Tibial nerve (tissue), 4 donors: ENCODE measurements at places on chromosomes 3 and 15. TPM values are rescaled to one million over a fixed set of nuclear protein-coding genes. Genes with fewer than 3 reads are reported as not detected.

Gene NOX5
- total RNA-seq, result 0.21 TPM

Gene SHC4
- total RNA-seq, result 47.3 TPM

- no peak for DNase-seq
These were observed 82.2 kb downstream of the TRAK1 start for GRCh38 chr3:42173307-42173706.

- DNase-seq, result no peak
These were observed 768 bp downstream of the ANO10 start for GRCh38 chr3:43620831-43621655.

GRCh38 chr3:12755754-12756153 lies 3.3 kb downstream of the TMEM40 start:
- DNase-seq, result no peak

Gene NAALADL2
- total RNA-seq, result 11.1 TPM

DNA sequence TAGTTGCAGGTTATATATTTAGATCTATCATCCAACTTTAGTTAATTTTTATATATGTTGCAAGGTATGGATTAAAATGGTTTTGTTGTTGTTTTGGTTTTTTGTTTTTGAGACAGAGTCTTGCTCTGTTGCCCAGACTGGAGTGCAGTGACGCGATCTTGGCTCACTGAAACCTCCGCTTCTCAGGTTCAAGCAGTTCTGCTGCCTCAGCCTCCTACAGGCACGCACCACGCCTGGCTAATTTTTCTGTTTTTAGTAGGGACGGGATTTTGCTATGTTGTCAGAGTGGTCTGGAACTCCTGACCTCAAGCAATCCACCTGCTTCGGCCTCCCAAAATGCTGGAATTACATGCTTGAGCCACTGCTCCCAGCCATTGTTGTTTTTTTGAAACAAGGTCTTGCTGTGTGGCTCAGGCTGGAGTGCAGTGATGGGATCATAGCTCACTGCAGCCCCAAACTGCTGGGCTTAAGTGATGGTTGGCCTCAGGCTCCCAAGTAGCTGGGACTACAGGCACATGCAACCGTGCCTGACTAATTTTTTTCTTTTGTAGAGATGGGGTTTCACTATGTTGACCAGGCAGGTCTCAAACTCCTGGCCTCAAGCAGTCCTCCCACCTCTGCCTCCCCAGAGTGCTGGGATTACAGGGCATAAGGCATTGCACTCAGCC lies 92.0 kb downstream of the ZNF609 start:
- no peak for DNase-seq

Gene GOLGA6B
- total RNA-seq, result 0.42 TPM

Gene ALDH1L1
- total RNA-seq, result 64.7 TPM

Gene ARGFX
- not detected for total RNA-seq

- no peak for DNase-seq
These were observed 2.1 kb downstream of the RHOV start for GRCh38 chr15:40871749-40872617.

Gene RHOA
- 600 TPM for total RNA-seq

Gene ANKRD63
- not detected for total RNA-seq

DNA sequence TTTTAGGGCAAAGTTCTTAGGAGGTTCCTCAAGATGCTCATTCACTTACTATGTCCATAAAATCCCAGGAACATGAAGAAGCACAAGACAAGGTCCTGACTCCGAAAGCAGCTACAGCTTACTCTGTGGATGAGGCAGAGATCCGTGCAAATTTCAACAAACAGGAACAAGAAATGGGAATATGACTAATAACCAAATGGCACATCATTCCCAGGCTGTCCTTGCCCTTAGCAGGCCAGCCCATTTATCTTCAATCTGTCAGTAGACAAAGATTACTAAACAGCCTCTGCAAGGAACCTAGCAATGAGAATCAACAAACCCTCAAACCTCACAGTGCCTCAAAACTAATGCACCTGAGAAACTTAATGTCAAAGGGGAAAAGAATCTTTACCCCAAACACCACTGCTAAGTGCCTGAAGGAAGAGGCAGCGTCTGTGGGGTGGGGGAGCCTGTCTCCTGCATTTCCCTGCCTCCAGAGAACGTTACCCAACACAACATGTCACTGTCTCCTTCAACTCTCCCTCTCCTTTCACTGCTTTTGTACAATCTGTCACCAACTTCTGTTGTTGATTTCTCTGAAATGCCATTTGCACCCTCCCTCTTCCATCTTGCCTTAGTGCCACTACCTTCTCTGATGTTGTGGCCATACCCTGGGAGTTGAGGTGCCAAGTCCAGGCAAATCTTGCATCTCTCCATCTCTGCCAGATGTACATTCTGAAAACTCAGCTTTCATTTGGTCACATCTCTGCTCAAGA lies 4.8 kb downstream of the TNFAIP8L3 start:
- DNase-seq, result no peak

GRCh38 chr15:64222573-64223366 lies 59.9 kb upstream of the PPIB start:
- no peak for DNase-seq

Gene PLCH1
- total RNA-seq, result 1.9 TPM

DNA sequence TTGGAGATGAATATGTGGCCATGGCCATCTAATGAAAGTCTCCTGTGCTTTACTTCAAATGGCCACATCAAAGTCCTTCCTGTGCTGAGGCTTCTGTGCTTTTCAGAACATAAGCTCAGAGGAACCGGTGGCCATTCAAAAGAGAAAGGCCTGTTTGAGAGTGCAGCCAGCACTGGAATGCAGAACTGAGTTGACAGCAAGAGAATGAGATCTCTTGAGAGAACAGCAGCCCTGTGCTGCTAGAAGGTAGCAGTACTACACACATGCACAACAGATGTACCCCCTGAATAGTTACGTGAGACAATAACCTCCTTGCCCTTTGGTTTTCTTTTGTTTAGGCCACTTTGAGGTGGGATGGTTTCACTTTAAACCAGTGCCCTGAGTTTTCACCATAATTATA lies 292.5 kb downstream of the PTPRG start:
- DNase-seq, result no peak

DNA sequence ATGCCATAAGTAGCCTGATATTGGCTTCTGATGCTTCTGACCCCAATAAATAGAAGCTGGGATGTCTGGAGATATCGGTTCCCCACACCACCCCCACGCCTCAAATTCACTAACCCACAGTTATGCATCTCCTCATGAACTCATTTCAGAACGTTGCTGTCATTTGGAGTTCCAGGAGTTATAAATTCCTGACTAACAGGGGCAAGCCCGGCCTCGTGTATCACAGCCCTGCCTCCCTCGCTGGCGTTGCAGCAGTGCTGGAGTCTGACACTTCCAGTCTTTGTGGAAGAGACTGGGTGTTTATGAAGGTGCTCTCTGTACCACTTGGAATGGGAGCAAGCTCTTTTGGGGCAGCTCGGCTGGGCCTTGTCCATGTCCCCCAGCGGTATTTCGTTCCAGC lies 101.0 kb downstream of the ANP32A start:
- no peak for DNase-seq

Gene GATA2
- 10.5 TPM for total RNA-seq

Gene TRIM59
- not detected for total RNA-seq

GRCh38 chr3:47475029-47475569 lies 642 bp downstream of the SCAP start:
- DNase-seq, result no peak

DNA sequence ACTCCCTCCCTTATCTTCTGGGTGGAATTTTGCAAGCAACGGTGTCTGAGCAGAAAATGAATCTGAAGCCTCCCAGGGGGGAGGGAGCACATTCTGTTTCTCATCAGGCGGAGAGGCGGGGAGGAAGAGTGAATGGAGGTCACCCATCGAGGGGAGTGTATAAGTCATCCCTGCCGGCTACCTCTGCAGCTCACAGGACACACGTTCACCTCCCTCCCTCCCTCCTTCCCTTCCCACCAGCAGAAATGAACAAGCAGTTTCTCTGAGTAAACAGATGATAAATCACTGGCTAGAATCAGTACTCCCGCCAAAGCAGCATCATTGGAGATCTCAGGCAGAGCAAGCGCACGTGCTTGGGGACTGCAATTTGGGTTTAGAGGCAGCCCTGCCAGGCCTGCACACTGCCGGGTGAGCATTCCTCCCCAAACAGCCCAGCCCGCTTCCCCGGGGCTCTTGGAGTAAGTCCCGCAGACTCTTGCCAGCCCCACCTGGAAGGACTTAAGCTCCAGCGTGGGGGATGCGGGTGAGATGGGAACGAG lies 38.3 kb downstream of the CPN2 start:
- peak; percentile 52 for DNase-seq

GRCh38 chr3:47628426-47628825 lies 49.8 kb upstream of the CSPG5 start:
- no peak for DNase-seq

Gene MORC1
- total RNA-seq, result not detected

Gene ASB14
- not detected for total RNA-seq

DNA sequence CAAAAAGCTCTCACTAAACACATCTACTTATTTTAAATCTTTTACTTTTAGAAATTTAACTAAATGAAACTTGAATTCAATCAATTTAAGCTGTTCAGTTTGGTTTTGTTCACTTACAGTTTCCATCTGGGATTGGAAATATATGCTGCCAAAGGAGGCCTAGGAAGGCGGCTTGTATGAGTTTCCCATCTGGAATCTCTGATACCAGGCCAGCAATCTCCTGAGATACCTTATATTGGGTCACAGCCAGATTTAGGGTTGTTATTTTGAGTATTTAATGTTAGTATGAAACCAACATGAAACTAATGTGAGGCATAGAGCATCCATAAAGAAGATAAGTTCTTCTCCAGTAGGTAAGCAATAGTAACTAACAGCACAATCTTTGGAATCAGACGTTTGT lies 94.6 kb downstream of the GMNC start:
- DNase-seq, result no peak

DNA sequence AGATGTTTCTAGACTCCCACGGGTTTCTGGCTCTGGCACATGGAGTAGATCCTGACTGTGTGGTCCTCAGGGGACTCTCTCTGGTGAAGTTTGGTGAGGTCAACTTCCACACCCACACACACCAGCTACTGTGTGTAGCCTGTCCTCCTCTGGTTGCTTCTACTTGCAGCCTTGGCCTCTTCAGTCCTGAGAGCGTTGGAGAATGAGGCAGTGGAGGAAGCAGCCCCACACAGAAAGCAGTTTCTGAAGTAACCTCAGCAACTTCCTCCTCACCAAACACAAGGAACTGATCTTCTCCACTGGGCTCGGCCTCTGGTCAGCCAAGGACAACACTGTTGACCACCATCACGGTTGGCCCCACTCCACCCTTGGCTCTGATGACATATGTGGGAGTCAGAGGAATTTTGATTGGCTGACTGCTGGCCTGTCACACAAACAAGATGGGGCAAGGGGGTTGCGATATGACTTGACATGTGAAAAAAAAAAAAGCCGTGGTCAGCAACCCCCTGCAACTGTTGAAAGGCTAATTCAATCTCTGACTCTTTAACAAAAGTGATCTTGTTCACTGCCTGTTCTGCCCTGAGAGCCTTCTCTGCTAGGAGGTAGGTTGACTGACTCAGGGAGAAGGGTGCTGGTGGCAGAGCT lies 19.6 kb downstream of the CD86 start:
- DNase-seq, result no peak

DNA sequence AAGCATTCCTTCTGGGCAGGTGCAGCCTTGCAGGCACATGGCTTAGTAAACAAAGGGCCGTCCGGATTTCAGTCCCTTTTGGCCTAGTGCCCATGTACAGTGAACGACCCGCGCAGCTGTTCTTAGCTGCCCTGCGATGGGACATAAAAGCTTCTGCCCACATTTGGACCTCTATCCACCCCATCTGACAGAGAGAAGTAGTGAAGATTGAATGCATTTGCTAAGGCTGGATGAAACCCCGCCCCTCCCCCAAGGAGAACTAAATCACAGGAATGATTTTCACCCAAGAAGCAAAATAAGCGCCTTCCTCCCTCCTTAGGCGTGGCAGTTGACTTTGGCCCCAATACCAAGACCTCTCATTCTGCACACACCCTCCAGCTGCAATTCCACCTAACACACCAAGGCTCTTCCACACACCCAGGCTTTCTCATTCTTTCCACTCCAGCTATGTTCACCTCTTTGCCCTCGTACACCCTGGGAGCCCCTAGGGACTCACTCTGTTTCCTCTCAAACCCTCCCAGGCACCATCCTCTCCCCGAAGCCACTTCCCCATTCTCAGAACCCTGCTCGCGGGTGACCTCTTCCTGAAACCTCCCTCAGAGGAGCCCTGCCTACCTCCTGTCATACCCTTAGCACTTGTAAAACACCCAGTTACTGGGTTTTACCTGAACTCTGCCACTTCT lies 14.1 kb upstream of the HRH1 start:
- peak; percentile 75 for DNase-seq

Gene FGF7
- 240 TPM for total RNA-seq

- DNase-seq, result no peak
These were observed 72.7 kb downstream of the INO80 start for GRCh38 chr15:41043276-41043951.

DNA sequence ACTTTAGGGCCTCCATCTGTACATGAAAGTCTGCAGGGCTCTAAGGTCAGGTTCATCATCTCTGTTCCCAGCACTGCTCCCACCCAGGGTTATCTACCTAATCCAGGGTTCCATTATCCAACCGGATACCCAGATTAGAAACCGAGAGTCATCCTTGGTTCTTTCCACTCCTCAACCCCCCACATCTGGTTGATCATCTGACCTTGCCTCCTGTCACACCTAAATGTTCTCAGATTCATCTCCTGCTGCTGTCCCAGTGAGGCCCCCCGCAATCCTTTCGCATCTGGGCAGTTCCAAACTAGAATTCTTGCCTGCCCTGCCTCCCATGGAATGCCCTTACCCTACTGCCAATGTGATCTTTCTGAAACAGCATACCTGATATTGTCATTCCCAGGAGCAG lies 136.5 kb downstream of the PDE8A start:
- DNase-seq, result no peak

GRCh38 chr15:70438776-70439175 lies 324.6 kb downstream of the UACA start:
- DNase-seq, result no peak

DNA sequence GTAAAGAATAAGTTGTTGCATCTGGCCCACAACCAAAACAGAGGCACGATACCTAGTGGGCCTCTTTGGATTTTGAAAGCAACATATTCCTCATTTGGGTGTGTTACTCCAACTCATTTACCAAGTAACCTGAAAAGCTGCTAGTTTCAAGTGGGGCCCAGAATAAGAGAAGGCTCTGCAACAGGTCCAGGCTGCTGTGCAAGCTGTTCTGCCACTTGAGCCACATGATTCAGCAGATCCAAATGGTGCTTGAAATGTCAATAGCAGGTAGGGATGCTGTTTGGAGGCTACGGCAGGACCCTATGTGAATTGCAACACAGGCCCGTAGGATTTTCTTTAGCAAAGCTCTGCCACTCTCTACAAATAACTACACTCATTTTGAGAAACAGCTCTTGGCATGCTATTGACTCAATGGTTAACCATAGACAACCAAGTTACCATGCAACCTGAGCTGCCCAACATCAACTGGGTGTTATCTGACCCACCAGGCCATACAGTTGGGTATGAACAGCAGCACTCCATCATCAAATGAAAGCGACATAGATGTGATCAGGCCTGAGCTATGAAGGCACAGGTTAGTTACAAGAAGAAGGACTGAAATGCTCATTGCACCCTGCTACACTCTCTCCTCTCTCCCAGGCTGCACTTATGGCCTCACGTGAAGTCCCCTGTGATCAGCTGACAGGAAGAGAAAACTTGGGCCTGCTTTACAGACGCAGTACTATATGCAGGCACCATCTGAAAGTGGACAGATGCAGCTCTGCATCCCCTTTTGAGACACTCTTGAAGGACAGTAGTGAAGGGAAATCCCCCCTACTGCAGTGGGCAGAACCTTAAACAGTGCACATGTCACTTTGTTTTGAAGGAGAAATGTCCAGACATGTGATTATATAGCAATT lies 9.5 kb upstream of the MCF2L2 start:
- no peak for DNase-seq

Gene WDR5B
- total RNA-seq, result 4.8 TPM

- no peak for DNase-seq
These were observed 113.2 kb downstream of the SOX2 start for GRCh38 chr3:181824961-181825360.

Gene TF
- total RNA-seq, result 5.2 TPM

Gene STRIT1
- not detected for total RNA-seq
